ENCODE measurements at places on chromosomes 12 and 14.

GRCh38 chr12:83172441-83172840, 485.7 kb downstream of the TMTC2 start:
- DNase-seq, result no peak

- DNase-seq, result no peak
Observed at GRCh38 chr12:110530511-110530910, 28.4 kb downstream of the RAD9B start.

DNA sequence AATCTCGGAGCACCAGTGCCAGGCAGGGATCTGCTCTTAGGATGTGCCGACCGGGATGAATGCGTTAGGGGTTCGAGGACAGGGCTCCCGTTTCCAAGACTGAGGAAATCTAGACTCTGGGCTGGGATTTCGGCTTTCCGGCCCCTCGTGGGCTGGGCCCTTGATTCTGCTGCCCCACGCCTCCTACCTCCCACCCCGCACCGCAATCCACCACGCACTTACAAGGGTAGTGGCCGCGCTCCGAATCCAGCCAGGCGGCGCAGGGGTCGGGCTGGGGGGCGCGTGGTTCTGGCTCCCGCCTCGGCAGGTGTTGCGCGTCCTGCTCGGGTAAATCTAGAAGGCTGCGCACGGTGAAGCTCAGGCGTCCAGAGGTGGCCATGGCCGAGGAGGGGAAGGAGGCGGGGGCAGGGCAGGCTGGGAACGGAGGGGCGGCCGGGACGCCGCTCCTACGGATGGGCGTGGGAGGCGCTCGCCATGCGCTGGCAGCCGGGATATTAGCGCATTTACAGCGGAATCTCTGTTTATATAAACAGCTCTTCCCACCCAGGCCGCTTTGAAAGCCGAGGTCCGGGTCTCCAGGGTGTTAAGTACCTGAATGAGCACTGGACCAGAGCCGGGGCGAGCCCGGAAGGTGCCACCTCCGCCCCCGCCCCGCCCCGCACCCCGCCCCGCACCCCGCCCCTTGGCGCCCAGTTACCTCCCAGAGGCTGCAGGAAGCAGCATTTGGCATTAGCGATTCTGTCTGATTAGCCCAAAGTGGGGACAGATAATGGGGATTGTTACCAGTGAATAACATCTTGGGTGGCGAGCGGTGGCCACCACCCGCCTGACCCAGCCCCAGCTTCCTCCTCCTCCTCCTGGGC, at the start of gene NKX2-8:
TSS of gene NKX2-8 (minus strand) at position 604 of the 863 bp plus-strand sequence. CDS start at position 379, 225 bp downstream.
- DNase-seq, result no peak

GRCh38 chr12:32983332-32983731, 86.8 kb upstream of the PKP2 start:
- DNase-seq, result no peak

- no peak for DNase-seq
Observed at GRCh38 chr12:42140901-42141300, 3.8 kb downstream of the GXYLT1 start.

- DNase-seq, result no peak
Observed at GRCh38 chr14:78075555-78076277, 94.5 kb upstream of the NRXN3 start.

DNA sequence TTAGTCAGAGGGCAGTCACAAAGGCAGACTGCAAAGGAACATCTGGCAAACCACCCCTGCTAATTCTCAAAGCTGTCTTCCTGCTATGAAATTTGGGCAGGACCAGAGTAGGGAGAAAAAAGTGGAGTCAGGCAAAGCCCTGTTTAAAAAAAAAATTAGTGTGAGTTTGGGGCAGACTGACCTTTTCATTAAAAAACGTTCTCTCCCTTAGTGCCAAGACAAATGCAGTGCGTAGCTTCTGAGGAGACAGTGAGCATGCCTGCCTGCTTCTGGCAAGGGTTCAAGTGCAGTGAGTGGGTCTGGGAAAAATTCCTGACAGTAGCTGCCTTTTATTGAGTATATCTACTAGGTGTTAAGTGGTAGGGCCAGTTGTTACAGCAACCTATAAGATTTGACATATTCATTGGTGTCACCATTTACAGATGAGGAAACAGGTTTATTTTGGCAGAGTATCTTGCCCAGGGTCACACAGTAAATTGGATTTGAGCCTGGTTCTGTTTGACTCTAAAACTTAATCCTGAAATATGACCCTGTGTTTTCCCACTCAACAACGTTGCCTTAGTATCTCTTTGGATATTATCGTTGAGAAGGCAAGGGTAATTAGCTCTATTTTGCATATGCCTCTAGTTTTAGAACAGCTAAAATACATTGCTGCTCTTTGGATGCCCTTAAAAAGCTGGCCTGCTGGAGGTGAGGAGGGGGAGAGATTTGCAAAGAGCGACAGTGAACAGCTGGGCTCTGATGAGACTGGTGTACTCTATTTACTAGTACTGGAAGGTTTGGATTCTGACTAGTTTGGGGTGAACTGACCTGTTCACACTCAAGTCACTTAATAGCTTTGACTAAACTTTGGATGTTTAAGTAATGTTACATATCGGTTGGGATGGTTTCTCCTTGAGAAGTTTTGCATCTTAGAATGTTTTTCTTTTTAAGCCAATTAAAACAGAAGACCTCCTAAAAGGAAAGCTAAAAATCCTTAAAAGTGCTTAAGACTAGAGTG, 72.8 kb downstream of the PAPOLA start:
- DNase-seq, result no peak

- DNase-seq, result no peak
Observed at GRCh38 chr14:75499084-75499875, 23.0 kb upstream of the BATF start.

- no peak for DNase-seq
Observed at GRCh38 chr14:32404784-32405573, 75.9 kb downstream of the AKAP6 start.

DNA sequence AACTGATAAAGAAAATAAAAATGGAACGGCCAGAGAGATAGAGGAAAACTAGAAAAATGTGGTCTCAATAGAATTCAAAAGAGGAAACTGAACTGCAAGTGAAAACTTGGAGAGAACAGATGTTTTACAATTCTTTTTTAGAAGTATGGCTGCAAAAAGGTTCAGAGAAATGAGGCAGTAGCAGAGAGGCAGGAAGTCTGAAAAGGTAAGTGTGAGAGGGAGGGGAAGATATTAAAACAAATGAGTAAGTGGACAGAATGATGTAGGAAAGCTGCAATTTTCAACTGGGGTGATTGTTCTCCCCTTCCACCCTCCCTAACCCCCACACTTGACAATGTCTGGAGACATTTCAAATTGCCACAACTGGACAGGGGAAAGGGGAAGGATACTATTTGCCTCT, 12.9 kb downstream of the BTBD7 start:
- no peak for DNase-seq

DNA sequence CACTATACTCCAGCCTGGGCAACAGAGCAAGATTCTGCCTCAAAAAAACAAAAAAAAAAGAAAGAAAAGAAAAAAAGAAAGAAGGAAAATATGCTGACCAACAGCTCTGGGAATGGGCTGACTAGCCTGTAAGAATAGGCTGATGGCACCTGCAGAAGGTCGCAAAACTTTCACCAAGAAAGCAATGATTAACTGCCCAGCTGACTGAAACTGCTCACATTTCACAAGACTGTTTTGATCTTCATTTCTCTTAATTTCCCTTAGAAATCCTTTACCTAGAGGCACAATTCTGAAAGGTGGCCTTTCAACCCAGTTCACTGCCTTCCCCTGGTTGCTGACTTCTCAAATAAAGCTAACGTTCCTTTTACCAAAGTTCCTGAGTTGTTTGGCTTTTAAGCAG, 12.4 kb downstream of the BEST3 start:
- no peak for DNase-seq

DNA sequence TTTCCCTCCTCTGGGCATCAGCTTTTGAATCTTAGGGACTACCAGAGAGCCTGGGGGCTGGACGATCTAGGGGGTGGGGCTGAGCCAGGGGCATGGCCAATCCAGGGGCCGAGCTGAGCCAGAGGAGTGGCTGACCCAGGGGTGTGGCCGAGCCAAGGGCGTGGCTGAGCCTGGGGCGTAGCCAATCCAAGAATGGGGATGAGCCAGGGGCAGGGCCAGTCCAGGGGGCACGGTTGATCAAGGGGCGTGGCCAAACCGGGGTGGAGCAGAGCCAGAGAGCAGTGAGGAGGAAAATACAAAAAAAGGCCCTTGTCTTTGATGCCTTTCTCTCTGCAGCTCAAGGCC, 219.3 kb upstream of the NOS1 start:
- DNase-seq, result no peak

DNA sequence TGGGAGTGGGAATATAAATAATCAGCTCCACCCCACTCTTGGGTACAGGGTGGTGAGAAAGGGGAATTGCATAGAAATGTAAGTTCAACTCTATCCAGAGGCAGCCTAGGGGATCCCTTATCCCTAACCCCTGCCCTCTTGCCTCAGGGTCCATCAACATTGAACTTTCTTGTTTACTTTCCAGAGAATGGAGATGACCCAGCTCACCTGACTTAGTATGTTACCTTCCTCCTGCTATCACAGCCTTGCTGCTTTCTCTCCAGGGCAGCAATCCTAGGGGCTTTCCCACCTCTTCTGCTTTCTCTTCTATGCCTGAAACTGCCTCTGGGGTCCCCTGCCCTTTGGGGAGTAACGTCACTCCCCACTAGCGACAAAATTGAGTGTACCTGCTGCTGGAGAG, 2.7 kb downstream of the LRP1 start:
- DNase-seq, result no peak

DNA sequence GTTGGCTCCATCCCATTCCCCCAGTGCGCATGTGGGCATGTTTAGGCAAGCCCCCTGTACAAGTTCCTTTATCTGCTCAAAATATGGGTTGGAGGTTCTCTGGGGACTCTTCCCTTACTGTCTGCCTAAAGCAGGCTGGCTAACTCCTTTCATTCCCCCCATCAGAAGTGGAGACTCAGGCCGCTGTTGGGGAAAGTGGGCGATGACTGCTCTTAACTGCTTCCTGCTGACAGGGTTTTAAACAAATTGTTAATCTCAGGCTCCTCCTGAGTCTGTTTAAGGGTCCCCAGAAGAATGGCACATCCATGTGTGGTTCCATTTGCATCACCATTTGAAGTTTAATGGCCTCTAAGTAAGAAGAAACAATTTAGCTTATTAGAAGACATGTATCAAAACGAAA, 15.4 kb upstream of the FAR2 start:
- no peak for DNase-seq

All from spleen (tissue), 13 donors.